ENCODE measurements at places on chromosomes 11 and 22.
A peak's percentile ranks its signal among the peaks of the same experiment; 100 is the strongest.

DNA sequence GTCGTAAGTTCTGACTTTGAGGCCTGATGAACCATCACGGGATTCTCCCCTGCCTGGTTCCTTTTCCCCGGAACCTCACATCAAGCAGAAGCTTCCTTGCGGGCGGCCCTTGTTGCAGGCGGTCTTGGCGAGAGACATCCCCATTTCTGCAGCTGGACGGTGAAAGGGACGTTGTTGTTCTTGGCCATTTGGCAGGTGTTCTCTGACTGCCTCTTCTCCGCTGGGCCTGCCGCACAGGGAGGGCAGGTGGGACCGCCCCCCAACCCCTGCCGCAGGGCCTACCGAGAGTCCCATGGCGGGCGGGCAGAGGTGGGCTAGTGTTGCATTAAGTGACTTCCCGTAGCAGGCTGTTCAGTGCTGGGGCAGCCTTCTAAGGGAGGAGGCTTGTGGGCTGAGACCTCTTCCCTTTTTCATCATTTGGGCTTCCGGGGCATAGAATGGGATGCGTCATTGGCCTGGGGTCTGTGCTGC lies 26.9 kb upstream of the GRAMD4 start:
- DNase-seq, result no peak

DNA sequence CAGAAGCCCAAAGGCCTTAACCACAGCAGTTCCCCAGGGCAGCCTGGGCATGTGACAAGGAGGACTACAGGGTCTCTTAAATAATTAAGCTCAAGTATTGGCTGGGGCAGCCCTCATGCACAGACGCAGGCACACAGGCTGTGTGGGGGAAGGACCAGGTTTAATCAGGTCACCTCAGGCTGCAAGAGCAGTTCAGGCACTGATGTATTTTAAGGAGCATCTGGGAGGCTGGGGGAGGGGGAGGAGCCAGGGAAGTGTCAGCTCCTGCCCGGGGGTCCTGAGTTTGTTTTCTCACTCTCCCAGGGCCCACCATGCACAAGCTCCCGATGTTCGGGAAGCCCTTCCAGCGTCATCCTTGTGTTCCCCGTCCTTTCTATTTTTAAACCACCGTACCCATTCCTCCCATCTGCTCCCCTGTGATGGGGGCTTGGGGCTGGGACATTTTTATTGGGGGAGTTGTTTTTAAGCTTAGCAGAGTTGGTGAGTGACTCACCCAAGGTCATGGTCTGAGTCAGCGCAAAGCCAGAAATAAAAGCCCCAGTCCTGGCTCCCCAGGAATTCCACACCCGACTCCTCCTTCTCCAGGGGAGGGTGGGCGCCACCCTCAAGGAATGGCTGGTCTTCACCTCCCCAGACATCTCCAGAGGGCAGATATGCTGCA lies 2.4 kb downstream of the CSDC2 start:
- DNase-seq, result peak; percentile 30

DNA sequence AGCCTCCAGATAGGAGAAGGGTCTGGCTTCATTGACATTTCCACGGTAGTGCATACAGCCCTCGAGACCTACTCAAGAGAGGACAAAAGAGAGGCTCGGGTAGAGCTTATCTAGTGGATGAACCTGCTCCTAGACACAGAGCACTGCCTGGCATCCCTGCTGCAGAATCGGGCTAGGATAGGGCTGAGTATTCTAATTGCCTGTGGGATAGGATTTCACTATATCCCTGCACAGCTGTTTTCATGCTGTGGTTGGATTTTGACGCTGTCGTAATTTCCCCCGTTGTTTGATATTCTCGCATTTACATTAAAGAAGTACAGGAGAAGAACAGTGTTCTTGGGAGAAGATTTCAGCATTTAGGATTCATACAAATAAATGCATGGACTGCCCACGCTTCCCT lies 107.8 kb downstream of the KIRREL3 start:
- DNase-seq, result no peak

- DNase-seq, result no peak
Observed at GRCh38 chr11:22884217-22884616, 23.9 kb upstream of the CCDC179 start.

- peak; percentile 18 for DNase-seq
Observed at GRCh38 chr11:68036141-68036716, 2.6 kb upstream of the TCIRG1 start.

DNA sequence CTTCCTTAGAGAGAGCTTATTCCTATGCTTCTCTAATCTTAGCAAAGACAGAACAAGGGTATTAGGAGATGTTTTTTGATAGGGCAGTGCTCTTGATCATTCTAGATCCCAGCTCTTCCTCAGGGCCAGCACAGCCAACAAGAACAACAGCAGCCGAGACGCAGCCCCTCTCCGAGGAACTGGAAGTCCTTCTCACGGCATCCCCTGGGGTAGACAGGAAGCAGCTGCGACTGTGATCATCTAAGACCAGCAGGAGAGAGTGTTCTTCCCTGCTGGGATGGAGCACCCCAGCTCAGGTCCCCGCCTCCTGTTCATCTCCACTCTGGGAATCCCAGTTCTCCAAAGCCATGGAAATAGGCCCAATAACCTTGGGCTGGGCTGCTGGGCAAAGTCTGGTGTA lies 29.6 kb downstream of the IRAG1 start:
- DNase-seq, result no peak

DNA sequence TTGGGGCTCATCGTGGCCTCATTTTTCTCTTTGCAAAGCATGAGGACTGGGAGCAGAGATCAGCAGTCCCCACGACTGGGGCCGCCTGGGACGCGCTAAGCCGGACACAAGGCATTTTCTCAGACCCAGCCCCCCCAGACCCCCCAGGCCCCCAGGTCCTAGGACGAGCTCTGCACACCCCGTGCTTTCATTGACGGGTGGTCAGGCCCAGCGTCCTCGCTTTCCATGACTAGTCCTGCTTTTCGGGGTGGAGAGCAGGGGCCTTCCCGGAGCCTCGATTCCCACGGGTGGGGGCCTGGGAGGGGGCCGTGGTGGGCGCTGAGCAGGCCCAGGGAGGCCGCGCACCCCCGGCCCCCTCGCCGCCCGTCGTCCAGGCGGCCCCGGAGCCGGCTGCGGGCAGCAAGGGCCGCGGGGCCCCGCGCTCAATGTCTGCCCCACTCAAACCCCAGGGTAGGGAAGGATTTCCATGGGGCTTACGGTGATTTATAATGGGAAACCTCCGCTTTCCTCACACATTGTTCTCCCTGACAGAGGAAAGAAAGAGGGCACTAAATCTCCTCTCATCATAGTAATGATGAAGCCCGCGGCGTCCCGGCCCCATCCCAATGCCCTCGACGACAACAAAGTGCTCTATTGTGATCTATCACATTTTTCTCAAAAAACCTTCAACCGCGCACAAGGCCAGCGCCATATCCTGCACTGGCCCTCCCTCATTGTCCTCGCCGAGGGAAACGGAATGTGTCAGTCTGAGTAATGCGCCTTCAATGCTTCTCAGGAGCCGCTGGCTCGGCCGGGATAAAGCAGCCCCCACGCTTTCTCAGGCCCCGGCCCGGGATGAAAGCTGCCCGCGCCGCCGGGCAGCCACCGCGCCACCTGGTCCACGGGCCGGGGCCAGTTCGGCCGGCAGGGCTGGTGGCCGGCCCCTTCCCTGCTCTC lies 10.4 kb upstream of the LINC01488 start:
- DNase-seq, result no peak

DNA sequence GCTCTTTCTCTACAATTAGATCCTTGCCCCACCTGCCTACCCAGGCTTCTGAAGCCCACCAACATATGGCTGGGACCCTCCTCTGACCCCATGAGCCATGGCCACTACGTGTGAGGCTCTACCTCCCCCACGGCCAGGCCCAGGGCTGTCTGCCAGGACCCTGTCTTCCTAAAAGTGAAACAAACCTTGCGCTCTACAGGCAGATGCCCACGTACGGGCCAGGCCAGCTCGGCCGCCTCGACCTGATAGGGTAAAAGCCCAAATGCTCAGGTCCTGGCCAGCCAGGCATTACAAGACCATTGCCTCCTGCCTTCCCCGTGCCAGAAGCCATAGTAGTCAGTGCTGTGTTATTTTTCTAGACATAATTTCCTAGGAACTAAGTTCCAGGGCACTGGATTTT lies 1496.4 kb downstream of the BRD1 start:
- no peak for DNase-seq

DNA sequence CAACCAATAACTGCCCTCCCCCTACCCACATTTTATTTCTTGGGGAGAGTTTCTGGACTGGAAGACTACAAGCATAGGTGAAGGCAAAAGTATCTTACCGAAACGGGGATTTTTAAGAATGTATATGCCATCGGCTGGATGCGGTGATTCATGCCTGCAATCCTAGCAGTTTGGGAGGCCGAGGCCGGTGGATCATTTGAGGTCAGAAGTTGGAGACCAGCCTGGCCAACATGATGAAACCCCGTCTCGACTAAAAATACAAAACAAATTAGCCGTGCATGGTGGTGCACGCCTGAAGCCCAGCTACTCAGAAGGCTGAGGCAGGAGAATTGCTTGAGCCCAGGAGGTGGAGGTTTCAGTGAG lies 20.8 kb upstream of the SLN start:
- no peak for DNase-seq

- DNase-seq, result no peak
Observed at GRCh38 chr11:2218031-2218633, 46.5 kb upstream of the TH start.

DNA sequence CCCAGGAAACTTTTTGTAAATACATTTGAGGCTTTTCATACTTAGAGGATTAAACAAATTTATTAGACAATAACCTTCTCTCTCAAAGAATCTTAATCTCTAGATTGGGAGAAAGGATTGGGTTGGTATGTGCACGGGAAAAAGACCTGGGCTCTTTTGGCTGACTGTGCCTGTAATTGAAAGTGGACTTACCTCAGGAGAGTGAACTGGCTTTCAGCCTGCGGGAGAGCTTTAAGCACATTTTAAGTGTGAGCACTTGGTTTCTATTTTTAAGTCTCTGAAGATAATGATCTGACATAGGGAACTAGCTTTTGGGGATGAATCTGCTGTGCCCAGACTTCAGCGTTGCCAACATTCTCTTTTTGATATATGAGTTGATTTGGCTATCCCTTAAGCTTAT lies 35.8 kb downstream of the UVRAG start:
- DNase-seq, result no peak

DNA sequence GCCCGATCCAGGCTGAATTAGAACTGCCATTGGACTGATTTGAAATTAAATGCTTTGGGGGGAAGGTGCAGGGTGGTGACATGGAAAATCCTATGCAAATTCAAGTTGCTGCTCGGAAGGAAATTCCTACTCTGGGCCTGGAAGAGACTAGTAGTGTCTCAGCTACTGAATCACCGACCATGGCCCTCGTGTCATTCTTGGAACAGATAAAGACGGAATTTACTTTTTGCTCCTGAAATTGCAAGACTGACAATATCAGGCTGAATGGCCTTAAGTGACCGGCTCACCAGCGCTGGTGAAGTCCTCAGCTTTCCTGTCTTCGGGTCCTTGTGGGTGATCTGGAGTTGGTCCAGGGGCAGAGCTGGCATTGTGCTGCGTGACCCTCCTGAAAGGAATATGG lies 6.1 kb downstream of the ASCC2 start:
- DNase-seq, result no peak

- no peak for DNase-seq
Observed at GRCh38 chr11:95327273-95327948, 96.4 kb upstream of the SESN3 start.

GRCh38 chr11:14029971-14030920 lies 67.7 kb downstream of the SPON1 start:
- no peak for DNase-seq

DNA sequence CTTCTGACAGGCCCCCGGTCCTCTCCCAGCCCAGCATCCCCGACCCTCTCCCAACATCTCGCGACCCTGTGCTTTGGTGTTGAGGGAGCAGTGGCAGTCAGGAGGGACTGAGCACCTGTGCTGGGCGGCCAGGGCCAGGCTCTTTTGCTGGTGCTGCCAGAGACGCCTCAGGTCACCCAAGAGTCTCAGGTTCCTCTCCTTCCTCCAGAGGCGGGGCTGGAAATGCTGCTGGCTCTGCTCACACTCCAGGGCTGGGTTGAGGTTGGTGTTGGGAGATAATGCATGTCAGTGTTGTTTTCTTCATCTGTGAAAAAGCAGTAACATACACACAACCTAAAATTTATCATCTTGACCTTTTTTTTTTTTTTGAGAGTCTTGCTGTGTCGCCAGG lies 1.2 kb upstream of the IGLL1 start:
- no peak for DNase-seq

DNA sequence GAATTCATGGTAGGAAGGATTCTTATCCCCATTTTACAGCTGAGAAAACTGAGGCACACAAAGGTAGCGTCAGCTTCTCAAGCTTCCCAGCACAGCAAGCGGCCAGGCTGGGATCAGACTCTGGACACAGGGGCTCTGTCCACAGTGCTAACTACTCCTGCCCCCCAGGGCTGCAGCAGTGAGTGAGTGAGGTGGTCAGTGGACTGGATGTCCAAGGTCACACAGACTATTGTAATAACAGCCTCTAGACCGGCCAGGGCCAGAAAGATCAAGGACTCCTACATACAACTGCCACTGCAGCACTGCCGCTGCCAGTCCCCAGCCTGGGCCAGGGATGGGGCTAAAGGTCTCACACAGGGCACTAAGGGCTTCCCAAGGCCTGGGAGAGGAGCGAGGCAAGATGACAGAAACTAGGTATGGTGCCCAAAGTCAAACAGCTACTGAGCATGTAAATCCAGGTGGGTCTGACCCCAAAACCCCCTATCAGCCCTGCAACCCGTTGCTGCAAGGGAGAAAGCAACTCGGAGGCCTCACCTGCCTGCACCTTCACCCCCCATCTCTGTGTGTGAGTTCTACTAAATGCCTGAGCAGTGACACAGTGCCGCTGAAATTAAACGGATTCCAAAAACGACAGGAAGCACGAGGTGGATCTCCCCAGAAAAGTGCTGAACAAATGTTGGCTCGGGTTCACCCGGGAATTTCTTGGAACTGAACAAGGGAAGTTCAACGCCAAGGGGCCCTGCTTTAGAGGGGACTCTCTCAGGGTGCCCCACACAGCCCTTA lies 161.8 kb upstream of the GRK3 start:
- DNase-seq, result no peak

- DNase-seq, result no peak
Observed at GRCh38 chr11:17171343-17171742, 36.4 kb downstream of the PIK3C2A start.

DNA sequence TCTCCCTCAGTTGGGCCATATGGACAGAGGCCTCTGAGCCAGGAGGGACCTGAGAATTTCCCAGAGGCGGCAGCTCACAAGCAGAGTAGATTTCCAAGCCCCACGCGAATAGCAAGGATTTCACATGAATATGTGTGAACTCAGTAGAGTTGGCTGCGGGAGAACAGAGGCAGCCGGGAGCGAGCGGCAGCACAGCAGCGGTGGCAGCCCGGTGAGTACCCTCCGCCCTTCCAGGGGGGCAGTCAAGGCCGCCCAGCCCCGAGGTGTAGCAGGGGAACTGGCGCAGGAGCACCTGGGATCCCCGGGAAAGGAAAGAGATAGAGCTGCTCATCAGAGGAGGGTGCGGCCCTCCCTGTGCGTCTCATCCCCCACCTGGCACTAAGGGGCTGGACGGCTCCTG lies 8.4 kb upstream of the MS4A15 start:
- no peak for DNase-seq

- DNase-seq, result no peak
Observed at GRCh38 chr22:50444663-50445062, 30.2 kb downstream of the SBF1 start.

DNA sequence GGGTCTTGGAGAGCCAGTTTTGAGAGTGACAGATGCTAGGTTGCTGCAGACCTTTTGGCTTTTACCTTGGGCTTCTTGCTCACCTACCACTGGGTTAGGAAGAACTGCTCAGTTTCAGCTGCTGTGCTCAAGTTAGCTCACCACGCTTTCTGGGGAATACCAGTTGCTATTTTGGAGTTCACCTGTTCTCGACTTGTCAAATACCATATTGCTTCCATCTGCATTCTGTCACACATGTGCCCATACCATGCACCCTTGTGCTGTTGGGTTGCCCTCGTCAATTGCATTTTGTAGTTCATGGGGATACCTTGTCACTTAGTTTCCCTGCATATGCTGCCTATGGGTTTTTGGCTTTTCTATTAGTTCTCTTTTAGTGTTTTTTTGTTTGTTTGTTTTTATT lies 23.0 kb upstream of the BARX2 start:
- DNase-seq, result no peak

All from BE2C (cell line).